ENCODE measurements at places on chromosomes 1 and 21. TPM values are rescaled to one million over a fixed set of nuclear protein-coding genes. Genes with fewer than 3 reads are reported as not detected.
A peak's percentile ranks its signal among the peaks of the same experiment; 100 is the strongest.

DNA sequence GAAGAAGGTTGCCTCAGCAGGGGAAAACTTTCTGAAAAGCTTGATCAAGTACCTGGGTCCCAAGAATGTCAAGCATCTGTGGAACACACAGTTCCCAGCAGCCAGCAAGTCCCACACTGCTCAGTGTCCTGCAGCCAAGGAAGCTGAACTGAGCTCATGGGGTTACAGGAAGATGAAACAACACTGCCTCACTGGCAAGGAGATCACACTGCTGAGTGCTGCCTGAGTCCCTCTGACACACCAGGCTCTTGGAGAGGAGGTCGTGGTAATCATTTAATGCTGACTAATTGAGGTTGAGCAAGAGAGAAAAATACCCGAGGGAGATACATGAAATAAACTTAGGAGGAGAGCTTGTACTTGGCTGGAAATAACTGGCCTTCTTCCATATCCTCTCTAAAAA lies 75.2 kb downstream of the MPZL1 start:
- DNase-seq: no peak

DNA sequence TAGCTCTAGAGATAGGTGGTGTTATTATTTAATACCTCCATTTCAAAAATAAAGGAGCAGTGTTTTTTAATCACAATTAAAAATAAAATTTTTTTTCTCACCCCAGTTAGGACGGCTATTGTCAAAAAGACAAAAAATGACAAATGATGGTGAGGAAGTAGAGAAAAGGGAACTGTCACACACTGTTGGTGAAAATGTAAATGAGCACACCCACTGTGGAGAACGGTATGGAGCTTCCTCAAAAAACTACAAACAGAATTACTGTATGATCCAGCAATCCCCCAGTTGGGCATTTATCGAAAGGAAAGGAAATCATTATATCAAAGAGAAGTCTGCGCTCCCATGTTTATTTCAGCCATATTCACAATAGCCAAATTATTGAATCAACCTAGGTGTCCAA lies 148.7 kb upstream of the NR5A2 start:
- DNase-seq: no peak

GRCh38 chr1:173112129-173112528 lies 61.4 kb upstream of the TNFSF18 start:
- DNase-seq: no peak

DNA sequence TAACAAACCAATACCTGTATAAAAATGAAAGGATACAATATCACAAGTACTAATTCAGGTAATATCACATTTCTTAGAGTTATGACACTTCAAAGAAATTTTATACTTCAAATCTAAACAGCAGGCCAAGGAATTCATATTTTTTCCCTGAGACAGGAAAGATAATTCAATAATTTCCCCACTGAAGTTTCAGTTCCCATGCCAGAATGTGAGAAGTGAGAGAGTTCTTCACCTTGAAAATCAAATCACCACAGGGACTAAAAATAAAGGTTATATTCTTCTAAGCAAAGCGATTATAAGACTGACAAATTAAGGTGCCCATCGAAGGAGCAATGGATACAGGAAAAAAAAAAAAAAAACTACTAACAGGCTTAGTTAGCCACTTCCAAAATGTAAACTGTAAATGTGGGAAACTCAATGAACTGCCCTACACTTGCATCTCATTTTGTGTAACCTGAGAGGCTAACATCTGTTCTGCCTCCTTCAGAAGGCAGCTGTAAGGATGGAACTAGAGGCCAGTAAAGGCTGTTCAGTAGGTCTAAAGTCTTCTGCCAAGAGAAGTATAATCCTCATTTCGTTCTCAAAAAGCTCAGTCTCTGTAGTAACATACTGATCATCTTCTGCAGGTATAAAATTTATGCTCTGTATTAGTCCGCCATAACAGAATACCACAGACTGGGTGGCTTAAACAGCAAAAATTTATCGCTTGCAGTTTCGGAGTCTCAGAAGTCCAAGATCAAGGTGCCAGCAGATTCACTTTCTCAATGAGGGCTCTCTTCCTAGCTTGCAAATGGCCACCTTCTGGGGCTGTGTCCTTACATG lies 127.8 kb downstream of the RERE start:
- no peak for DNase-seq

GRCh38 chr1:86239894-86240293 lies 83.3 kb upstream of the COL24A1 start:
- DNase-seq: no peak

DNA sequence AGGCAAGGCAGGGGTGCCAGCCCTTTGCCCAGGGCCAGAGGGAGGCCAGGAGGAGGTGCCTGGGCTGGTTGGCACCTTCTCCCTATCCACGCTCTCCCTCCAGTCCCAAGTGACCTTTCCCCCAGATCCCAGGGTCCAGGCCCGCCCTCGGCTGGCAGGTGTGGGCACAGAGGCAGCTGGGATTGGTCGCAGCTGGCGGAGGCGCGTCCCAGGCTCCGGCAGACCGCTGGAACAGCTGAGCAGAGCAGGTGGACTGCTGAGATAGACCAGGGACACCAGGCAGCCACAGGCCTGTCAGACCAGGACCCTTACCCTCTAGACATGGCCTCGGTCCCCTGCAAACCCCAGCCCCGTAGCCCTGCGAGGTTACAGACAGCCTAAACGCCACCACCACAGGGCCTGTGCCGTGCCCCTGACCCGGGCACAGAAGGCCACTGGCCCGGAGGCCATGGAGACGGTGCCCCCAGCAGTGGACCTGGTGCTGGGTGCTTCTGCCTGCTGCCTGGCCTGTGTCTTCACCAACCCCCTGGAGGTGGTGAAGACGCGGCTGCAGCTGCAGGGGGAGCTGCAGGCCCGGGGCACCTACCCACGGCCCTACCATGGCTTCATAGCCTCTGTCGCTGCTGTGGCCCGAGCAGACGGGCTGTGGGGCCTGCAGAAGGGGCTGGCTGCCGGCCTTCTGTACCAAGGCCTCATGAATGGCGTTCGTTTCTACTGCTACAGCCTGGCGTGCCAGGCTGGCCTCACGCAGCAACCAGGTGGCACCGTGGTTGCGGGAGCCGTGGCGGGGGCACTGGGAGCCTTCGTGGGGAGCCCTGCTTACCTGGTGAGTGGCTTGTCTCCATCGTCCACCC lies at the start of gene SLC25A34:
Gene SLC25A34 (plus strand): TSS at position 221 of the 854 bp plus-strand sequence. CDS start 228 bp downstream, at position 449.
- no peak for DNase-seq

DNA sequence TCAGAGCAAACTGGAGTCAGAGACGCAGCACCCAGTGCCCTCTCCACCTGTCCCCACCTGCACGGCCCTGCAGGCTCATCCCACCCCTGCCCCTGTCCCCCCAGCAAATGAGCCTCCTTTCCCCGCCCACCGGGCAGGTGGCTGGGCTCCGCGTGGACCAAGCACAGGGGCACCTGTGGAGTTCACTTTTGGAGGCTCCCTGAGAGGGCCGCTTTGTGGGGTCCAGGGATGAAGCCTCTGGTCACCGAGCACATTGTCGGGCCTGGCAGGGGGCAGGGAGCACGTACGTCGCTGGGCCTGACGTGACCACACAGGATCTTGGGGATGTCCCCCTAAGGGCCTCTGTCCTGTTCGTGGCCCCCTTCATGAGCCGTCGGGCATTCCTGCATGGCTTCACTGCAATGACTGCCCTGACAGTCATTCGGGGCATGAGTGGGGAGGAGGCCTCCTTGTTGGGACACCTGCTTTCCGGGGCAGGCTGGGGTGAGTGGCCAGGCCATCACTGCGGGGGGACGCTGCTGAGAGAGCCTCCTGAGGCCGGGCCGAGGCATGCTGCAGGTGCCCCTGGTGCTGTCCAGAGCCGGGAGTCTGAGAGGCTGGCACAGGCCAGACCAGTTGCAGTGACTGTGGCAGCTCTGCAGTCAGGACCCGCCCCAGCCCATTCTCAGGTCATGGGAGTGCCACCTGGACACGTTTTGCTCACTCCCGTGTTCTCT lies 19.7 kb downstream of the SLX9 start:
- DNase-seq: no peak

GRCh38 chr1:48115835-48116234 lies 106.7 kb upstream of the SLC5A9 start:
- no peak for DNase-seq

DNA sequence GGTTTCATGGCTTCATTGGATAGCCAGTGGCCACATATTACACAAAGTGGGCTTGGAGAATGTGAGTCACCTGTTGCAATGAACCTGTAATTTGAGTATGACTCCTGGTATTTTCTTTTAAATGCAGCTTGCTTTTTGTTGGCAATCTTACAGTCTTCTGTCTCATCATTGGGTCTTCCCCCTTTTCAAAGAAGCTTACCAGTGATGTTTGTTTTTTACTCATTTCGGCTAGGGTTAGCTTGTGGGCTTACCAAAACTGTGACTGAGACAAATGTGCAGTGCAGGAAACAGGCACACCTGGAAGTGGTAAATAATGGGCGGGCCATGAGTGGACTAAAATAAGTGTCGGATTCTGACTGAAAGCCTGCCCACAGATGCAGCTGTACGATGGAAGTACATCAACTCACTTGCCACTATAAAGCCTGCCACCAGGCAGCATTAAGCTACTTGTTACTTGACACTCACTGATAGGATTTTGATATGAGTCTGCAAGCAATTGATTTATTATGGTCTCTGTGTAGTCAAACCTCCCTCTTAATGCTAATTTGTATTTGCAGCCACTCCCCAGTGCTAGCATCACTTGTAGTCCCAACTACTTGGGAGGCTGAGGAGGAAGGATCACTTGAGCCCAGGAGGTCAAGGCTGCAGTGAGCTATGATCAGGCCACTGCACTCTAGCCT lies 4.2 kb downstream of the HHAT start:
- peak; percentile 62 for DNase-seq

GRCh38 chr21:17733209-17733608 lies 85.9 kb downstream of the C21orf91 start:
- no peak for DNase-seq

DNA sequence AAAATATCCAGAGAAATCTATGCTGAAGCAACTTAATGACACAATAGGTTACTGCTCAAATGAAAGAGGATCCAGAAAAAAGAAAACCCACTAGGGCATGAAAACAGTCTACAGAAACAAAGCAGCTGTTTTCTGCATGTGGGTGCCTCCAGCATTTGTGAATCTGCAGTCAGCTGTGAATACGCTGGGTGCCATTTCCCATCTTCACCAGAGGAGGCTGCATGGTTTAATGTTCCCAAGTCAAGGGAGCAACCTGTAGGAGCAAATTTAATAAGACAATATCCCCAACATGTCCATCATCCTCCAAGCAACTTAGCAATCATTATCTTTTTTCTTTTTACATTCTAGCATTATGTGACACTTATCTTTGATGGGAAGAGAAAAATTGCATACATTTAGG lies 396.6 kb downstream of the BRINP2 start:
- no peak for DNase-seq

- DNase-seq: no peak
Observed at GRCh38 chr21:40547906-40548513, 298.9 kb downstream of the DSCAM start.

GRCh38 chr1:214404571-214405213 lies 123.7 kb downstream of the SMYD2 start:
- DNase-seq: no peak

DNA sequence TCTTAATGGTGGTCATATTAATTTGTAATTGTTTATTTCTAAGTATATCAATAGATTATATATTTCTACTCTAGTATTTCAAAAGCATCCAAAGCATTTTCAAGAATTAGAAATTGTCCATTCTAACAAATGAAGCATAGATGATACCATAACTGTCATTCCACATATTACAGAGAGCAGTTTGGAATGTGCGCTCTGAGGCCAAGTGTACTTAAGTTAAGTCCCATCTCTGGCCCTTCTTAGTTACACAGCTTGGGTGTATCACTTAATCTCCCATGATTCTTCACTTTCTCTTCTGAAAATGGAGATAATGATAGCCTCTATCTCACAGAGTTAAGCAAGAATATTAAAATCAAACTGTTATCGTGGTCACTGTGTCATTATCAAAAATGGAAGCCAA lies 281.1 kb downstream of the MRPL39 start:
- no peak for DNase-seq

DNA sequence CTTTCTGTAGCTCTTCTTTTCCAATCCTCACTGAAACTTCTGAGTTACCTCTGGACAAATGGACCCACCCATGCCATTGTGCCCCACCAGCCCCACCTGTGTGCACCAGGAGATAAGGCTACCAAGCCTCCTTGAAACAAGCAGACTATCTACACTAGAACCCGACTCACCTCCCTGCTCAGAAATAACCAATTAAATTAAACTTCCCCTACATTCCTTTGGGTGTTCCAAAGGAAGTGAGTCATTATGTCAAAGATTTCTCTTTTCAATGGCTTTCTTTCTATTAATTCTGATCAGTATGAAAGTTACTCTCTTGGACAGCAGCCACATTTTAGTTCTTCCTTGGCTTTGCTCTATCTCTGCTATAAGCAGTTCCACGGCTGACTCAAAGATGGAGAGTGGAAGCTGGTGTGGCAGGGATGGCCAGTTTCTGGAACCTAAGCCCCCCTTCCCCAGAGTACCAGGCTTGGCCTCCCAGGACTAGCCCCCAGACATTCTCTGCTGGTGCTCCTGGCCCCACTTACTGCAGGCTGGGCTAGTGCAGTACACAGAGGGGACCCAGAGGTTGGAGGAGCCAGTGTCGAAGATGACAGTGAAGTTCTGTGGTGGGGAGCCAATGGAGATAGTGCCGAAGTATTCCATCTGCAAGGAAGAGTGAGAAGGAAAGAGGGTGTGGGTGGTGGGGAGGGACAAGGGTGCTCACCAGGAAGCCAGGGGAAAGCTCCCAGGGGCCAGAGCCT lies 1.9 kb downstream of the CTSE start:
- DNase-seq: no peak

DNA sequence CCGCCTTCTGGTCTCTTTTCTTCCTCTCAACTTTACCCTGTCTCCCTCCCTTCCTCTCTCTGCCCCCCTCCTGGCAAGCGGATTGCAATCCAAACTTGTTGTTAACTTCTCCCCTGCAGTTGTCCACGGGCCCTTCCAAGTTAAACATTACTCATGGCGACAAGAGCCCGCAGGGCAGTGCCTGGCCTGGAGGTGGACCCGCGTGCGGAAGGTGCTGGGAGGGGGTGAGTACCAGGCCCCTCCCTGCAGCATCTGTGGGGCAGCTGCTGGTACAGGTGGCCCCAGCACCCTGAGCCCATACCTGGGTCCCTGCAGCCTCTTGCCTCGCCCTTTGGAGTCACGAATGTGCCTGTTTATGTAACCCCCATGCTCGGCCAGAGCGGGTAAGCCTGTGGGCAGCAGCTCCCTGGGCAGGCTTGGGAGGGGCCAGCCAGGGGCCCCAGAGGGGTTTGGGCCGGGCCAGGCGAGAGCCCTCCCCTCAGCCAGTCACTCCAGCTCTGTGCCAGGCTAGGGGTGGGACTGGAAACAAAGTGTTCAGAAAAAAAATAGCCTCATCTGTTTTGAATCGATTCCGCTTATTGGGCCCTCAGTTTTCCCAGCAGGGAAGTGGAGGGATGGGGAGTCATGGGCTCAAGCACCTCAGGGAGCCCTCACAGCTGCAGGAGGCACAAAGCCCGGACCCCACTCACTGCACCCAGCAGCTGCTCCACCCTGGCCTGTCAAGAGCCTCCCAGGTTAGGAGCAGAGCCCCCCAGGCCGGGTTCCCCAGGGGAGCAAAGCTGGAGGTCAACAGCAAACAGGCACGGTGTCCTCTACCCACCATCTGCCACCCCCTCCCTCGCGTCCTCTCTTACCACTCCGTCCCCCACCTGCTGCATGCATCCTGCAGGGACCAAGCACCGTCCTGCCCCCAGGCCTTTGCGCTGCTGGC lies 14.0 kb upstream of the FAAP20 start:
- no peak for DNase-seq

Gene IL20
- not detected for total RNA-seq

Gene PRAMEF14
- not detected for total RNA-seq

Gene TRIM67
- total RNA-seq: not detected

Gene SMCP
- not detected for total RNA-seq

Gene FCRL1
- 3.1 TPM for total RNA-seq

Gene PEAR1
- total RNA-seq: not detected

Gene LCE3A
- not detected for total RNA-seq

Measured in CD8-positive, alpha-beta T cell (primary cell).